ENCODE measurements at places on chromosomes 1 and 21. TPM values are rescaled to one million over a fixed set of nuclear protein-coding genes. Genes with fewer than 3 reads are reported as not detected.

The PPM1J gene
- total RNA-seq = 1.0 TPM

The S1PR1 gene
- 21.9 TPM for total RNA-seq

The PAFAH2 gene
- total RNA-seq = 33.9 TPM

The WNT3A gene
- not detected for total RNA-seq

The VASH2 gene
- total RNA-seq = 11.5 TPM

The CD1C gene
- 2.1 TPM for total RNA-seq

The TMEM269 gene
- total RNA-seq = 0.52 TPM
